ENCODE measurements at places on chromosomes 5 and 9.

- DNase-seq: no peak
Measured at GRCh38 chr5:44051591-44051990, 337.6 kb downstream of the FGF10 start.

DNA sequence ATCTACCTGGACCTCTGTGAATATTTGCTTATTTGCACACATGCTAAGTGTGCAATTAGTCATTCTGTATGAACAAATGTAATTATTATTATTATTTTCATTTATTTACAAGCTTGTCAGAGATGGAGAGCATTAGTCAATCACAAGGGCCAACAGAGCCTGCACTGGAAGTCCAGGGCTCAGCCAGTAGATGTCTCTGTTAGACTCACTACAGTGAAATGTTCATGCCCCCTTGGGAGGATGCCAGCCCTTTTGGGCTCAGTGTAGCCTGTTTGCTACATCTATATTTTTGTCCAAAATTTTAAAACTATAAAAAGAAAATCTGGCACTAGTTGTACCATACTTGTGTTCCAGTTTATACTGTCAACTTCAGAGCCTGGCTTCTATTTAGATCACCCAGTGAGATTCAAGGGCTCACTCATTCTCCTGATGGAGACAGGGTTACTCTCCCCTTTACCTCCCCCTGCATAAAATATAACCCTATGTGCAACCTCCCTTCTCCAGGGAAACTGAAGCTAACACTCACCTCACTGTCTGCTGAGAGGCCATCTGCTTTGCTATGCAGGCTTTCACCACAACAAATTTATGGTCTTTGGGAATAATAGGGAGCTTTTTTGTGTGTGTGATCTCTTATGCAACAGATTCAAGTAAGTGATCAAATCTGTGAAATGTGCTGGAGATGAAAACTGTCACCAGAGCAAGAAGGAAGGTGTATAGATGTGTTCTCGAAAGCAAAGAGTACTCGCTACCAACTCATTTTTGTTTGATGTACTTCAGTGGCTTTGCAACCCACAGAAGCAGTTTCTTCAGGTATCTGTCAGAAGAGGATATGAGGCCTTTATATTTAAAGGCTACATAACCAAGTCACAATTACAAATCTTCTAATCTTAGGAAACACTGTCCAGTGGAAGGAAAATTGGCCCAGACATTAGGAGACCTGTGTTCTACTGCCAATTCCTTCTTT is 99.9 kb upstream of the TLE4 start:
- DNase-seq: peak; percentile 52

- no peak for DNase-seq
Measured at GRCh38 chr5:173961418-173961817, 27.6 kb upstream of the C5orf47 start.

DNA sequence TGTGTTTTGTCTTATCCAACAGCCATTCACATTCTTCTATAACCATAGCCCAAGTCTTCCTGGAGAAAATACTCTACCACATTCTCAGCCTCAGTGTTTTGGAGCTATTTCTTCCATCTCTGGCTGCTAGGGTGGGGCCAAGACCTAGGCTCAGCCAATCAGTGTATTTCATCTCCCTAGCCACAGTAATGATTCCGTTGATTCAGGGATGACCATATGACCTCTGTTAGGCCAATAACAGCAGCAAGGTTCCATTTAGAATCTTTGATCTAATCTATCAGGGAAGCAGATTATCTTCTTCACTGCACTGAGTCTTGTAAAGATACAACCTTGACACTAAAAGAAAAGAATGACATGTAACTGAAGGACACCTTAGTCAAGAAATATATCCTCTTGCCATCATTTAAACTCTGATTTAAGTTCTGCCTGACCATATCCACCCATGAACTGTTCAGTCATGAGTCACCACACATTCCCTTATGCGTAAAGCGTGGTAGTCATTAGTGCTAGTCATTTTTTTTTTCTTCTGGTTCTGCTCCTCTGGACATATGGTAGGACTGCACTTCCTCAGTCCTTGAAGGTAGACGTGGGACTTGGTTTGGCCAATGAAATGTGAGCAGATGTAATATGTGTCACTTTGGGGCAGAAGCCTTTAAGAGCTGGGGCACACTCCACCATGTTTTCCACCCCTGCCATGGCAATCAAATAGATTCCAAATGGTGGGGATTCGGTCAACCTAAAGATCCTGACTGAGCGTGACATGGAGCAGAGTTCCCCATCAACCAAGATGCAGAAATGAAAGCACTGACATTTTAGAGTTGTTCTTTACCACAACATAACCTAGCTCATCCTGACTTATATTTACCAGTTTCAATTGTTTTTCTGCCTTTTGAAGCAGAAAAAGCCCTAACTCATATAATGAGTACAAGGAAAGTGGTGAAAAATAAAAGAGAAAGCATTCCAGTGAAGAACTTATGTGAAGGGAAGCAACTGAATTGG is 12.7 kb upstream of the PRELID2 start:
- DNase-seq: peak; percentile 86

DNA sequence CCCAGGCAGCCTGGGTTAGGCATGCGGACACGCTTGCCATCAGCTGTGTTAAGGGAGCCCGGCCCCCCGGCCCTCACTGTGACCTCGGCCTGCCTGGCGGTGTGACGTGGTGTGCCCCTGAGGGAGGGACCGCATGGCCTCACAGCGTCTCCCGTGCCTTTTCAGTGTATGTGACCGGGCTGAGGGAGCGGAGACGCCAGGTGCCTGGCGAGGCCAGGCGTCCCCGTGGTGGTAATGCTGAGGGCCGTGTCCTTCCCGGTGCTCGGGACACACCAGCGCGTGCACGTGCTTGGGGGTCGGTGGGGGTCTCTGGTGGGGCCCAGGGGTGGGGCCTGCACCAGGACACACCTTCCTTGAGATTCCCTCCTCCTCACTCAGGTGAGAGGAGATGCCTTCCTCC is 10.9 kb downstream of the RNU6ATAC start:
- DNase-seq: no peak

GRCh38 chr5:143383988-143384387 is 19.5 kb downstream of the NR3C1 start:
- no peak for DNase-seq

GRCh38 chr9:121059998-121060636 is 10.0 kb upstream of the C5 start:
- DNase-seq: peak; percentile 80

- no peak for DNase-seq
Measured at GRCh38 chr9:107142430-107142829, 140.6 kb upstream of the RAD23B start.

GRCh38 chr9:90847971-90848370 is 46.4 kb downstream of the SYK start:
- DNase-seq: no peak

GRCh38 chr5:148457183-148457620 is 73.4 kb downstream of the FBXO38 start:
- no peak for DNase-seq

Measured in iris pigment epithelial cell (primary cell).